ENCODE measurements at places on chromosomes 3 and 15. TPM values are rescaled to one million over a fixed set of nuclear protein-coding genes. Genes with fewer than 3 reads are reported as not detected.

Gene FHIT
- 9.0 TPM for total RNA-seq

DNA sequence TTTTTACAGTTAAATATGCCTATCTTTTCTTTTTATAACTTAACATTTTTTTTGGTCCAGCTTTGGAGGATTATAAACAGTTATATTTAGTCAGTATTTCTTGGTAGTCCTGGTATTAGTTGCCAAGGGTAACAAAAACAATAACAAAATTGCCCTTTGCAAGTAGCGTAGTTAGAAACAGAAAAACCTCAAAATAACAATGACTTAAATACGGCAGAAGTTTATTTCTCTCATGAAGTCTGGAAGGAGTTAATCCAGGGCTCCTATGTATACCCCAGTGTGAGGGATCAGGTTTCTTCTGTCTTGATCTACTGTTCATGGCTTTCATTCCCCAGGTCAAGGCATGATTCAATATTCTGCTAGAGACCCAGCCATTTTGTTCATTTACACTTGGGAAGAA is 14.1 kb upstream of the MYH15 start:
- no peak for DNase-seq

Gene IL5RA
- total RNA-seq: not detected

- no peak for DNase-seq
Measured at GRCh38 chr3:66039590-66039887, 821 bp upstream of the MAGI1 start.

DNA sequence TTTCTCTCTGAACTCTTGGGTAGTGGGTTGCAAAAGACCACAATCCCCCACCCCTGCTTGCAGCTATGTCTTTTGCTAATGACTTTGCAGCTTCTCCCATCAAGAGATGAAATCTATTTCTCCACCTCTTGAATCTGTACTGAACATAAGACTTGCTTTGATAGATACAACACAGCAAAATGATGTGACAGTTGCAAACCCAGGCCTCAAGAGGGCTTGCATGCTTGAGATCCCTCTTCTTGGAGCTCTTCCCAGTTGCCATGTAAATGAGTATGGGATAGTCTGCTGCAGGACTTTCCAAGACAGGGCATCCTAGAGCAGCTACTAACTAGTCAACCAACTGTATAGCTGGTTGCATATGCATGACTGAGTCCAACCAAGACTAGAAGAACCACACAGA is 783.6 kb downstream of the PDCD6IP start:
- no peak for DNase-seq
